ENCODE measurements at places on chromosomes 16 and 17.

DNA sequence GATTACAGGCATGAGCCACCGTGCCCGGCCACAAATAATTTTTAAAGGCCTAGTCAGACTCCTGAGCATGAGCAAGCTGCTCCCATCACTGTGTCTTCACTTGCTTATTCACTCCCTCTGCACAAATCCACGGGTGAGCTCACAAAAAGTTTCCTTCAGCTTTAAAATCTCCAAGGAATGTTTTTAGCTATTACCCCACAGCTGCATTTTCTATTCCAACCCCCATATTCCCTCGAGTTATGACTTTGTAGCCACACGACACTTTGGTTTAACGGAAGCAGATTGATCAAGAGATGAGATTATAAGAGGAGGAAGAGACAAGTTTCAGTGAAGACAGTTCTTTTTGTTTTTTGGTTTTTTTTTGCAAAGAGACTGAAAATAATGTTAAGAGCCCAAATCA, 49.1 kb upstream of the SLC25A19 start:
- DNase-seq: no peak

GRCh38 chr17:6231886-6232731, 161.9 kb downstream of the WSCD1 start:
- DNase-seq: no peak

GRCh38 chr16:55017321-55017720, 86.7 kb downstream of the IRX5 start:
- DNase-seq: peak; percentile 13

- no peak for DNase-seq
Measured at GRCh38 chr17:60332574-60332973, 59.4 kb downstream of the USP32 start.

DNA sequence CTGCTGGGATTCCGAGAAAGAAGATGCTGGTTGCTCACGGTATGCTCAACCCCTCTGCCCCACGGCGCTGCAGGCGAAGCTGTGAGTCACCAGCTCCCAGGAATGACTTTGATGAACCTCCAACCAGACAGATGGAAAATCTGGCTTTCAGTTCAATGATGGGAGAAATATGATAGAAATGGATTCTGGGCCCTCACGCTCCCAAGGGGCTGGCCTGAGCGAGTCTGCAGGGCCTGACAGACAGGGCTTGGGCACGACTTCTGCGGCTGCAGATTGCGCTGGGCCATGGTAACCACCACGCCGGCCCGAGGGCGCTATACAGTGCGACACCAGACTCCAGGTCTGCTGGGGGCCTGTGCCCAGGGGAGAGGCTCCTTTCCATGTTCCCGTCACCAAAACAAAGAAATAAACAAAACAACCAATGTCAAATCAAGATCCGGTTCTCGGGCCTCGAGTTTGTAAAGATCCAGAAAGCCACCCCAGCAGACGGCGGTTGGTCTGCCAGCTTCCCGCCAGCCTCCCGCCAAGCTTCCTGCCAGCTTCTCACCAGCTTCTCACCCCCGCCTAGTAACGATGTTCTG, 11.1 kb upstream of the ABR start:
- DNase-seq: no peak

All from brain (organoid and tissue), 16 donors.